ENCODE measurements at places on chromosomes 6 and 20.

- DNase-seq = no peak
These were observed 59.0 kb downstream of the CLIC5 start for GRCh38 chr6:45956663-45957062.

GRCh38 chr6:135474362-135474761 lies 23.2 kb downstream of the AHI1 start:
- no peak for DNase-seq

DNA sequence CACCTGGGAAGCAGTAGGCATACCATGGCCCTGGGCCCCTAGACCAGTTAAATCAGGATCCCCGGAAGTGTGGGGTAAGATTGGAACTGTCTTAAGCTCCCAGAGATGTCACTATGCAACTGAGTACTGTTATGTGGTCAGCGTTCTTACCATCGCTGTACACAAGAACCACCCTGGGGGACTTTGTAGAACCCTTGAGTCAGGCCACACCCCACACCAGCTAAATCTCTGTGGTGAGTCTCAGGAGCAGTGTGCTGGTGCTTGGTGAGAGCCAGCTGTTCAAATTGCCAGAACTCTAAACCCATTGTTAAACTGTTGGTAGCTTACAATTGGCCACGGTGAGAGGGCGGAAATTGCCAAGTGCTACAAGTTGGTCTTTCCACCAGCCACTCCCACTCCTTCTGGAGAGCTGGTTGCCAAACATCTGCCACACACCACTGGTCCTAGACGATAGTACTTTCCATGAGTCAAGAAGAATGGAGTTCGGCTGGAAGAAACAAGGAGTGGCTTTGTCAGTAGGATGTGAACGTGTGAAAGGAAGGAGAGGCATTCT lies 80.5 kb upstream of the SYNDIG1 start:
- DNase-seq = no peak

GRCh38 chr20:32431457-32431856 lies 73.3 kb downstream of the ASXL1 start:
- DNase-seq = no peak

GRCh38 chr6:43296780-43297497 lies 1.1 kb upstream of the SLC22A7 start:
- no peak for DNase-seq

DNA sequence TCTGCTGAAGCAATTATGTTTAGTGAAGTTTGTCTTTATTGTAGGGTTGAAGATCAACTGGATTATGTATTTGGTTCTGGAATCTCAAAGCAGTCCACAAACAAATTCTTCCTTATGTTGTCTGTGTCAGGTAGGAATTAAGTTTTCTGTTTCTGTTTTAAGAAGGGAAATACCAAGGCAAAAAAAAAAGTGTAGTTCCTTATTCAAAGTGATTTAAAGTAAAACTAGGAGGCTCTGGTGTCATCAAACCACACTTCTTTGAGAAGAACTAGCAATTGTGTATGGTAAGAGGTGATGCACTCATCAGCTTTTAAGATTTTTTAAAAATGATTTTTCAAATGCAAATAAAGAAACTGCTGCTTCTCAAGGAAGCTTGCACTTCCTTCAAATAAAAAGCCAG lies 1.9 kb downstream of the FAM135A start:
- DNase-seq = no peak

DNA sequence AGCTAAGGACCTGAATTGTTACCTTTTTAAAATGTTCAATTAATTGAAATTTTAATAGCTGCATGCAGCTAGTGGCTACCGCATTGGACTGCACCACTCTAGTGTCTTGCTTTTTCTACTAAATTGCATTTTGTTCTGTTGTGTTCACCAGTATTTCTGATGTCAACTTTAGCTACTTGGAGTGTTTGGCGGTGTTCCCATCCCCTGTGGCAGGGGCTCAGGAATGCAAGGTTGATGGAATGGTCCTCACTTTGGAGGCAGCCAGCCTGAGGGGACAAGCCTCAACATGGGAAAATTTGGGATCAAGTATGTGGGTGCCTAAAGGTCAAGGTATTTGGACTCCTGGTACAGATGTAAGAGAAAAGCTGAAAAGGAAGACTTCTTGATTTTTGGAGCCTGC lies 230.1 kb upstream of the PRND start:
- DNase-seq = no peak

DNA sequence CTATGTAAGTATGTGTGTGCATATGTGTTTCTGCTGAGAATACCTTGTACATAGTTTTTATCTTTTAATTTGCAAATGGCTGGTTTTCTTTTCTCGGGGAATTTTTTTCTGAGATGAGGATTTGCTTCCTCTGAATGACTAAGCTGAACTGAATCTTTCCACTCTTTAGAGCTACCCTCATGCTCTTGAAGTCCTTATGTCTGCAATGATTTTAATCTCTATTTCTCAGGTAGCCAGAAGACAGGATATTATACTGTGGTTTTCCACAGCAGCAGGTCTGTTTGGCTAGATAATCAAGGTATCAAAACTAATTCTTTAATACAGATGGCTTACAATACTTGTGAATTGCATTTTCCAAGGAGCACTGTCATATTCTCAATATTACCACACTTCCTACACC lies 114.7 kb downstream of the PLCB1 start:
- DNase-seq = no peak

DNA sequence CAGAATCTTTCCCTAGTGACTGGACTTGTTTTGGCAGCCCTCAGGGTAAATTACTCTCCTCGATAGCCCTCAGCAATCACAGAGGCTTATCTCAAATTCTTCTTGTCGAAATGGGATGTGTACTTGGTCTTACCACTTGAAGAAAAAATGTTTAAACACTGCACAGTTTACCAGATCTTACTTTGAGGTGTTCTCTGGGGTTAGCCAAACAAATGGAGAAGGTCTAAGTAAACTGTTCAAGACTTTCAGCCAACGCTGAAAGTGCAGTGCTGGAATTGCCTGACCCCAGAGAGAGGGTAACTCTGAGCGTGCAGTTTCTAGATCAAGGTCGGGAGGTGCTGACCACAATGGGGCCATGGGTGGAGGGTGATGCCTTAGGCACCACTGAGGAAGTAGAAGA lies 39.2 kb downstream of the MYLIP start:
- DNase-seq = no peak

- no peak for DNase-seq
These were observed 1.3 kb downstream of the NUP153 start for GRCh38 chr6:17705428-17705777.

DNA sequence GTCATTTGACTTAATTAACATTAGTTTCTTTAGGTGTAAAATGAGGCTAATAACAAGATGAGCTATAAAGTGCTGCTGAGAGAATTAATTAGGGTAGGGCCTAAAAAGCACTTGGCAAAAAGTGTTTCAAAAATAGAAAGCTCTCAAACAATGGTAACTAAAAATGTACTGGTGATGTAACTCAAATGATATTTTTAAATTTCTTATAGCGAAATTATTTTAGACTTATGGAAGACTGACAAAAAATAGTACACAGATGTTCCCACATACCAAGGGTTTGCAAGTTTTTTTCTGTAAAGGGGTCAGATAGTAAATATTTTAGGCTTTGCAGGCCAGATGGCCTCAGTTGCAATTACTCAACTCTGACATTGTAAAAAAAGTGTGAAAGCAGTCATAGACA lies 190.7 kb upstream of the UFL1 start:
- DNase-seq = no peak

- no peak for DNase-seq
These were observed 834 bp upstream of the CTSZ start for GRCh38 chr20:59007665-59008511.

DNA sequence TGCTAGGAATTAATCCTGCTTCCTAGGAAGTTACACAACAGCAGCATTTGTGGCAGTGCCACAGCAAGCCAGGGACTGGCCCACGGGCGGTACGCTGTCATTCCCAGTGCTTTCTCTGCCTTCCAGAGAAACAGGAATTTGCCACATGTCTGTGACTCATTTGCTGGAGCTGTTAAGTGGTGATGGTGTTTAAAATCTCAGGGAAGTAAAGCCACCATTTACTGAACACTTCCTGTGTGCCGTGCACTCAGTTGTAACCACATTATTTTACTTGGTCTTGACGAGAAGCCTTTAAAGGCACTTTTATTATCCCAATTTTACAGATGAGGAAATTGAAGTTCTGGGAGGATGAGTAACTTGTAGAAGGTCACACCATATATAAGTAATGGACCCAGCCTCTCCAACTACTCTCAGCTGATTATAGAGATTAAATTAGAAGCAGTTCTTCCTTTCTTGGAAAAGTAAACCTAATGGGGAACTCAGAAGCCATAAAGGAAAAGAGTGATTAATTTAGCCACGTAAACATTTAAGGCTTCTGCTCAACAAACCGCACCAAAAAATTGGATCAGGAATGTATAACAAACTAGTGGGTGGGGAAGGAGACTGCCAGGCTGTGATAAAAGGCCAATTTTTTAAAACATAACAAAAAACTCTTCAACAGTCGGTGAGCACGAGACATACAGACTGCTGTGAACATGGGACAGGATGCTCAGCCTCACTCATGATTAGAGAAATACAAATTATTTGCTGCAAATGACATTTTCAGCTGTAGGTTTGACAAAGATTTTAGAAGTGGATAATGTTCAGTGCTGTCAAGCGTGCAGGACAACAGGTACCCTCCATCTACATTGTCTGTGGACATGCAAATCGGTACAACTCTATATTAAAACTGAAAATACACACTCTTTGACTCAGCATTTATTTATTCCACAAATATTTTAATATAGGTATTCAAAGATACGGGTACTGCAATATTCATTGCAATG lies 311.2 kb downstream of the NRN1 start:
- no peak for DNase-seq

- DNase-seq = no peak
These were observed 11.8 kb downstream of the FAM110A start for GRCh38 chr20:845226-845868.

DNA sequence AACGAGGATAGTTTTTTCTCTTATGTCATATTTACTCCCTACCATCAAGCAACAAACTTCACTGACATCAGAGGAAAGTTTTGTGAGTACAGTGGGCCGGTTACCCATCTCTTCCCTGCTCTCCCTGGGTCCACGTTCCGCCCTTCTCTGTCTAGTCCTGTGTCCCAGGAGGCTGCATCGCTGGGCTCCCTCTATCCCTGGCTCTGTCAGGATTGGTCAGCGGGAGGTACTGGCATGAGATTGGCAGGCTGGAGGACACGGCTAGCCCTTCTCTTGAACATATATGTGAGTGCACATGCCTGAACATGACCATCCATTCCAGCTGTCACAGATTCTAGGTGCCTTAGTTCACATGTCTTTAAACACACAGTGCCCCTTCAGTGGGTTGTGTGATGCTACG lies 30.3 kb upstream of the TMEM181 start:
- DNase-seq = no peak

- DNase-seq = no peak
These were observed 41.2 kb downstream of the TRAF3IP2 start for GRCh38 chr6:111564482-111564945.

DNA sequence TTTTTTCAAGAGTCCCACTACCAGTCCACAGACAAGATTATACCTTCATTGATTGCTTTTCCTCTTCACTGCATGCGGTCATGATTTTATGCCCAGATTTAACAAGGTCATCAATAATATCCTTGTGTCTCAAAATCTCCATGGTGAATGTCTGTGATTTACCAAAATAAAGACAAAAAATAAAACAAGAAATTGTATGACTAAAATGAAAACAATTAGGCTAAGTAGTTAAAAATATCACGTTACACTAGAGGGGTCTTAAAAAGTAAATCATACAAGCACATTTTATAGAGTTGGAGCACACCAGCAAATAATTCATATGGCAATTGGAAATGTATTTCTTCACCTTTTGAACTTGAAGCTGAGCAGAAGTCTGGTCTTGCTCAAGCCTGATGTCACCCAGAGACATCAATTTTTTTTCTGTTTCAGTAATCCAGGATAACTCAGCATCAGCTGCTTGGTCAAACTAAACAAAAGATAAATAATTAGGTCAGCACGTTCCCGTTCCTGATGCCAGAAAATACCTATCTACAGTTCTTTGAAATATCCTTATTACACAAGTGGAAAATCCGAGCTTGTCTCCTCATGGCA lies 125.4 kb downstream of the DST start:
- no peak for DNase-seq

DNA sequence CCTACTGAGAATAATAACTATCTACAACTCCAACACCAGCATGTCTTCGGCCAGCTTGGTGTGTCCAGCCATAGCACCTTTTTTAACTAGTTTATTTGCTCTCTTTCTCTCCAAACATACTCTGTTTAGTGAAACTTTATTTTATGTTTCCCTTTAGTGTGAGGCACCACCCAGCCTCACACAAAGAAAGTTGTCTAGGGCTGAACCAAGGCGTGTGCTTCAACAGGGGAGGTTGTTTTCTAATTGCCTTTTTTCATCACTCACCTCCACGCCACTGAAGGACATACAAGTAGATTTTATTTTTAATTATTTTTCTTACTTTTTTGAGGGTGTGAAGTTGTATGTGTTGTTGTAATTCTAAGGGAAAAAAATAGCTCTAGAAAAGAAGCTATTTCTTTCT lies 125.6 kb upstream of the MARCKS start:
- DNase-seq = no peak

- no peak for DNase-seq
These were observed 33.8 kb upstream of the SLC22A23 start for GRCh38 chr6:3490625-3490980.

All from DMS153 (cell line).